ENCODE measurements at places on chromosomes 5 and 9.

- DNase-seq: no peak
These were observed 82.6 kb downstream of the CETN3 start for GRCh38 chr5:90326995-90327394.

DNA sequence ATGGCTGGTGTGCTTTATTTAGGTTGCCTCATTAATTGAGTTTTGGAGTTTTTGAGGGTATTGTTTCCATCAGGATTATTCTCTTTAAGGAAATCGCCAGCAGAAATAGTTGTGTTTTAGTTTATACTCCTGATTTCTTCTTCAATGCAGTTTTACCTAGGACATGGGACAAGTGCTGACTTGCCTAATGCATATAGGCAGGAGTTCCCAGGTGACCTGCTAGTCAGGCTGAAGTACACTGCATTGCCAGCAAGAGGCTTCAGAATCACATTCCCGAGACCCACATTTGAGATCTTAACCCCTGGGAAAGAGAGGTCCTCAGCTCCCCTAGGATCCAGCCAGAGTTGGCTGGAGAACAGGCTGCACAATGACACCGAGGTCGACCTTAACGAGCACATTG is 1.5 kb upstream of the OR1N2 start:
- DNase-seq: no peak

DNA sequence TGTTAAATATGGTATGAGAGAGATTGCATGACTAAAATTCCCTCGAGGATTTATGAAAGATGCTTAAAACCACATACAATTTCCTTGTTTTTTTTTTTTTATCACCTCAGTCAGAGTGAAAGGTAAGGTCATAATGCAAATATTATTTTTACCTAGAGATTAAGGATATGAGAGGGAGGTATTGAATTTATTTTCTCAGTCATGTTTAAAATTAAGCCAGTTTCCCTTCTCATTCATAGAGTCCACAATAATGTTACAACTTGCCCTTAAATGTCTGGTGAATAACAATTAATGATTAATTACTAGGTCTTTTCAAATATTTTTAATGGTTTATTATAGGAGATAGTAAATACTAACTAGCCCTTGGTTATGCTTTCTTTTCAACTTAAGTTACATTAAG is 144.9 kb upstream of the HAPLN1 start:
- no peak for DNase-seq

GRCh38 chr5:93275376-93275775 is 305.6 kb downstream of the NR2F1-AS1 start:
- no peak for DNase-seq

GRCh38 chr9:99515093-99515492 is 293.0 kb downstream of the SEC61B start:
- DNase-seq: no peak

DNA sequence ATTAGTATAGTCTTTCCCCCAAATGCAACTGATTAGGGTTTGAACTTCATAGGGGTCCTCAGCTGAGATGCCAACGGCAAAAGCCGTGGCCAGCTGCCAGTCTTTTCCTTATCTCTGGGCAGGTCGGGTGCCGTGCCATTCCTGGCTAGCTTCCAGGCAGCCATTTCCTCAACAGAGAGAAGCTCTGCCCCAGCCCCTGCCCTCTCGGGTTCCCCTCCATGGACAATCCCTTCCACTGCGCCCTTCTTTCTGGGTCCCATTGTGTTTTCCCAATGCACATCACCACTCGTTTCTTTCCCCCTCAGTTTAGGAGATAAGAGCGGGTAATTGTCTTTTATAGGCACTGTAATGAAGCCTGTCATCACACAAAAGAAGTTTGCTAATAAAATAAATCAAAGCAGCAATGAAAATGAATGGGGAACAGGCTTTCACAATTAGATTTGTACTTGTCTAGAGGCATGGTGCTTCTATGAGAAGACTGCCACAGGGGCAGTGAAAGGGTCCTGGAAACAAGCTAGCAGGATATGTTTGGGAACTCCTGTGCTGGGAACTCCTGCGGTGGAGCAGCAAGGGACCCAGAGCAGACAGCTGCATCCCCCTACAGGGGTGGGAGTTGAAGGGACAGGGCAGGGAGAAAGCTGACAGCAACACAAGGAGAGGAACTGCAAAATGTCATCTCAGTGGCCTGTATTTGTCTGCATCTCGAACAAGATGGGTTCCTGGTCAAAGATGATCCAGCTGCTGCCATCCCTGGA is 48.0 kb upstream of the SAP30L start:
- DNase-seq: no peak

DNA sequence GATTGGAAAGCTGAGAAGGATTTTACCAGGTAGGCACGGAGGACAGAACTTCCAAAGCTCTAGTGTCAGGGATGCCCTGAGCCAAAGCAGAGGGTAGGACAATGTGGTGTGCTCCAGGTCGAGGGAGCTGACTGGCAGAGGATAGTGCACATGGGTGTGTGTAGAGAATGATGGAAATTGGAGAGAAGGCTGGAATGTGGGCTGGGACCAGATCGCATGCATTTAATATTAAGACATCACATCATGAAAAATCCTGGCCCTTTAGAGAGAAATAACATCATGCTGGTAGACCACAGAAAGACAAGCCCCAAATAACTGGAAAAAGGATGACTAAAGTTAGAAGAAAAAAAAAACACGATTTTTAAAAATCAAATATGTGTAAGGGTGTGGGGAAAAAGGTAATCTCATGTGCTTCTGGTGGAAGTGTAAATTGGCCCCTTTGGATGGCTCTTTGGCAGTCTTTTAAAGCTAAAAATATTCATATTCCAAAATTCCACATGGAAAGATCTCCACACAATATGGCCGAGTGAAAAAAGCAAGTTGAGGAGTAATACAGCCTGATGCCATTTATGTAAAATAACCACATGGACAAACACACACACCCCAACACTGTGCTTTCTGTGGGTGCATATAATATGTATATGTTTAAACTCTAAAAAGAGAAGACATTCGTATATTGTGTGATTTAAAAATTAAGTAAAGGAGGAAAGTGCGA is 67.0 kb upstream of the TGFBR1 start:
- DNase-seq: no peak

- DNase-seq: no peak
These were observed 140.3 kb downstream of the PCSK1 start for GRCh38 chr5:96292582-96293247.

DNA sequence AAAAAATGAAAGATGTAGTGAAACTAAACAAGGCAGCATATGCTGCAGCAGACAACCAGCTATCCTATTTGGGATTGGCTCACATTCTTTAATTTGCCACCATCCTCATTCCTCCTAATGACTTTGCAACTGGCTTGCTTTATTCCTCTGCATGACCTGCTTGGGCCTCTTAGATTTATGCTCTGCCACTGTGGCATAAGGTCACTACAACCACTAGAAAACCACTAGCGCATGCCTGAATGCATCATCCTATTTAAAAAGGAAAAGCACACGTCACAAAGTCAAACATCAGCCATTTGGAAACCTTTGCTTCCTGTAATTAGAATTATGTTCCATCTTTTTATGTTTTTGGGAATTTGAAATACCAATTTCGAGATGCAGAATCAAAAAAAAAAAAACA is 40.8 kb upstream of the CCDC152 start:
- DNase-seq: no peak

All from activated T-helper 1 cell treated with Interleukin-2 at 50 U/mL for 16 hours (primary cell).